Epithelial cell of prostate (primary cell): ENCODE measurements at places on chromosomes 12 and 14.
A peak's percentile ranks its signal among the peaks of the same experiment; 100 is the strongest.

DNA sequence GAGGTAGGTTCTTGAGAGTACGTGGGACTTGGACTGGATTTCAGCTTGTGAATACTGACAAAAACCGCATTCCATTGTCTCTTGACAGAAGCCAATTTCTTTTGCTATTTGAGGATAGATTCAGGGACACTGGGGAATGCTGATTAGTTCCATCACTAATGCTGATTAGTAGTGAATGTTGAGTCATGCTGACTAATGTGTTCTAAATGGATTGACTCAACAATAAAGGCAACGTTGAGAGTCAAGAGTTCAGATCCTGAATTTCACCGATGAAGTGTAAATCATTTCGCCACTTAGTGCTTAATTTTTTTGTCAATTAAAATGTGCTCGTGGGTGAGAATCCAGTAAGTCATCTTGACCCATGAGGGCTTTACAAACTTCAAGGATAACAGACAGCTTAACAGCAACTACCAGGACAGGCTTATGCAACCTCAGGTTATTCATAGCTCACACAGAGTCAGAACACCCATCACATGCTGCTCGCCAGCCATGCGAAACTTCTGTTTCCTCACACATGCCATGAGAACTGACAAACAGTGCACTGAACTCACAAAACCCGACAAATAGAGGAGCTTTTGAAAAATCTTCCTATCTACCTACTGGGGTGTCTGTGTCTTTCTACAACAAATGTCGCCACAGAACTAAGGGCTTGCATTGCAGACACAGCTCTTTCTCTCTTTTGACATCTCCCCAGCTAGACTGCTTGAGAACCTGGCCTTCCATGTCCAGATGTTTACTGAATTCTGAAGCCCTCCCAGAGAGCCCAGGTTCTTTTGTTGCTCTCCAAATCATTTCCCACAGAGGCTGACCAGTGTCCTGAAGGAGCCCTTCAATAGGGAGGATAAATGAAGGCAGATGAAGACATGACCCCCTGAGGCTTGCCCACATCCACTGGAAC lies 316.4 kb downstream of the ZFP36L1 start:
- peak; percentile 93 for DNase-seq

DNA sequence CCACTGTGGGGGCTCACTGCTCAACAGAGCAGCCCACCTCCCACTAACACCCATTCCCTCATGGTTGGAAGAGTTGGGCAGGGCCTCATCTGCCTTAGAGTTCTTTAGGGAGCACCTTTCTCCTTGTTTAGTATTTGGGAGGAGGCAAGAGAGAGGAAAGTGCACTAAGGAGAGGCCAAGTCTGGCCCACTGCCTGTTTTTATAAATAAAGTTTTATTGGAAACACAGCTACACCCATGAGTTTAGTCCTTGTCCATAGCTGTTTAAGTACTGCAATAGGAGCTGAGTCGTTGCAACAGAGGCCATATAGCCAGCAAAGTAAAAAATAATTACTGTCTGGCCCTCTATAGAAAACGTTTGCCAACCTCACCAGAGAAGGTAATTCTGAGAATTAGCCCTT lies 63.9 kb downstream of the C14orf132 start:
- DNase-seq = no peak

GRCh38 chr12:125148316-125148715 lies 83.1 kb downstream of the AACS start:
- peak; percentile 72 for DNase-seq

DNA sequence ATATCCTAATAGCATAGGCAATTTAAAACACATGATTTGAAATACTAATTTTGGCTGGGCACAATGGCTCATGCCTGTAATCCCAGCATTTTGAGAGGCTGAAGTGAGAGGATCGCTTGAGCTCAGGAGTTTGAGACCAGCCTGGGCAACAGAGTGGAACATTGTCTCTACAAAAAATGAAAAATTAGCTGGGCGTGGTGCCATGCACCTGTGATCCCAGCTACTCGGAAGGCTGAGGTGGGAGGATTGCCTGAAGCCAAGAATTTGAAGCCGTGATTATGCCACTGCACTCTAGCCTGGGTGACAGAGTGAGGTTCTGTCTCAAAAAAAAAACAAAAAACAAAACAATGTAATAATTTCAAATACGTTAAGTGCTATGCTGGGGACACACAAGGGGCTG lies 83.3 kb downstream of the SSPN start:
- no peak for DNase-seq

DNA sequence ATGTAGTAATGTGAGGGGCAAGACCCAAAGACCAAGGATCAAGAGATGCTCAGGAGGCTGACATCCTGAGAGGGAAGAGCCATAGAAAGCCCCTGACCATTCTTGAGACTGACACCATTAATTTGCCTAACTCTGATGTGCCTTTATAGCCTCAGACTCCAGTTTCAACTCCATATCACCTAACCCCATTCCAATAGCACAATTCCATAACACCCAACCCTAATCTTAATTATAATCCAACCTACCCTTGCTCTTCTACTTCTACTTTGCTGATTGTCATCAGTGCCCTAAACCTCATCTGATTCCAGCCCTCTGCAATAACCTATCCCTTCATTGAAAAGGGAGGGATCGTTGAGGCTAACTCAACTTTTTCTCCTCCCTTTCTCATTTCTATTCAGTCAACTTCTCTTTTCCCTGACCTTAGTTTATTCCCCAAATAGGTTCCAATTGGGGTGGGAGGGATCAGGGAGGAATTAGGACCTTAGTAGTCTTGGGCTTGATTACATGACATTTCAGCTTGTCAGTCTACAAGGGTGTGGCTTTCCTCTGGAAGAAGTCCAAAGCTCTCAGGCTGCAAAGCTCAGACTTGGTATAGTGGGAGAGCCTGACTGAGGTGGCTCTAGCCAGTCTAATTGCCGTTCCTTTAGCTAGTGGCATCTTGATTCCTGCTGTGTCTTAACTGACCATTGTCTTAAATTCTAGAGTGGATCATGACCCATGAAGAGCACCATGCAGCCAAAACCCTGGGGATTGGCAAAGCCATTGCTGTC lies 3.1 kb downstream of the PFKM start:
- no peak for DNase-seq

GRCh38 chr12:27595231-27595642 lies 71.2 kb downstream of the PPFIBP1 start:
- DNase-seq = no peak

GRCh38 chr12:107581619-107582015 lies 104.0 kb upstream of the PWP1 start:
- DNase-seq = no peak

DNA sequence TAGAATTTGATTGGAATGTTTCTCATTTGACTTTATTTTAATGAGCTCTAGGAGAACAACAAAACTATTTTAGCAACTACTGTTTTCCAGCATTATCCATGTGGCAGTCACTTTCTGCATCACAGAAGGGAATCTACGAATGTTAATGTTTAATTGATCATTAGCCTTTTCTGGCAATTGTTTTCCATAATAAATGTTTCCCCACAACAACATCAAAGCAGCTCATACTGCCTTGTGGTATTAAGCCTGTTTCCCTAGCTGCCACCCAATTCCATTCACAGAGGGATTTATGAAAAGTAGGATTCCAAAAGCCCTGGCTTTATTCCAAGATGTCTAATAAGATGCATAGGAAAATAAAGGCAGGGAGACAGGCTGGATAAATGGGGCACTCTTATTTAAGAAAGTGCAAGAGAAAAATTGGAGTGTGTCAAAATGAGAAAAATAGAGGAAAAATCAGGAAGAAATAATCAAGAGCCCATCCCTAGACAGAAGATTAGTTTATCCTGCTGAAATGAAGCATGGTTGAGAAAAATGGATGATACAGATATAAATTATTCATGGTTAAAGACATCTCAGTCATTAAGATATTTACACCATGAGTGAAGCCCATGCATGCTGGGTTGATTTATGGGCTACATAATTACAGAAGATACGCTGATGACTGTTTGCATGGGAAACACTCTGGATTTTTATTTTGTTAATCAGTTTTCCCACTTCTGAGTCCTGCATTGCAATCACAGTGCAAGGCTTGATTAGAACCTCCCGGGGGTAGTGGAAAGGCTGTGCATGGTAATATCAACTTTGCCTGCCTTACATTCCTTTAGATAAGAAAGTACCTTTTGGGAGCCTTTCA lies 180.3 kb downstream of the HELB start:
- DNase-seq = no peak

- DNase-seq = no peak
These were observed 235.5 kb upstream of the TBX3 start for GRCh38 chr12:114919479-114919878.

DNA sequence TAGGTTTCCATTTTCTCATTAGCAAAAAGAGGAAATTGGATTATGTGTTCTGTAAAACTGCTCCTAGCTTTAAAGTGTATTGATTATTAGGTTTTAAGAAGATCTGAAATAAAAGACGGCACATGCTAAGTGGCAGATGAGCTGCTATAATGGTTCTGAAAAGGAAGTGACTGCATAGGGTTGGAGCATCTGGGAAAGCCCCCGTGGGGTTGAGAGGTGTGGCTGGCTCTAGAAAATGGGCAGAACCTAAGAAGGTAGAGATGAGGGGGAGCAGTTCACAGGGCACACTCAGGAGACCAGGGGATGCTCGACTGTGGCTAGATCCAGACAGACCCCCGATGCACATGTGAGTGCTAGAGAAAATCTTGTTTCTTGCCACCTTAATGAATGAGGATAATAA lies 1.9 kb downstream of the IFNG-AS1 start:
- no peak for DNase-seq

- DNase-seq = peak; percentile 84
These were observed 31.5 kb downstream of the EPS8 start for GRCh38 chr12:15757553-15758255.

DNA sequence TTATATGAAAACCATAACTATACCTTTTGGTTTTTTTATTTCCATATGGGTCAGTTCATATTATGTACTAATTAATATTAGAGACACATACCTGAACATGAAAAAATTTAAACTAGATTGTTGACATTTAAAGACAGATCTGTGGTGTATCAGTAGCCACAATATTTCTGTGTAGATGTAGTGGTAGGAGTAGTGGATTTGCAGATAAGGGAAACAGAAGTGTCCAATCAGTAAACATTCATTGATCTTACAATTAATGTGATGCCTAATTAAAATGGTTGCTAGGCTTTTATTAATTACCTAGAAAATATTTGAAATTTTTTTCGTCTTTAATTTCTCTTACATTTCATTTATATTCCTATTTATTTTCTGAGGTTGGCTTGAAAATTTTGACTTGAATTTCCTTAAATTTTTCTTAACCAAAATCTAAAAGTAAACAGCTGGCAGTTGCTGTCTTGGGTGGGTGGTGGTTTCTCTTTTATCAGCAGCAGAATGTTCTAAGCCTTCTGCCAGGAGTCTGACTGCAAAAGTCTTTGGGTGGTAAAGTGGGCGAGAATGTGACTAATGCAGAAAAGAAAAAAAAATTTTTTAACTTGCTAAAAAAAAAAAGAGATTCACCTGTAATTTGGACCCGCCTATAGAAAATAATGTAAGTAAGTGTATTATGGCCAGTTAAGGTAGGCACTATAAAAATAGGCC lies 2.4 kb downstream of the FGFR1OP2 start:
- DNase-seq = no peak

GRCh38 chr12:49832836-49833421 lies 4.7 kb upstream of the NCKAP5L start:
- no peak for DNase-seq

DNA sequence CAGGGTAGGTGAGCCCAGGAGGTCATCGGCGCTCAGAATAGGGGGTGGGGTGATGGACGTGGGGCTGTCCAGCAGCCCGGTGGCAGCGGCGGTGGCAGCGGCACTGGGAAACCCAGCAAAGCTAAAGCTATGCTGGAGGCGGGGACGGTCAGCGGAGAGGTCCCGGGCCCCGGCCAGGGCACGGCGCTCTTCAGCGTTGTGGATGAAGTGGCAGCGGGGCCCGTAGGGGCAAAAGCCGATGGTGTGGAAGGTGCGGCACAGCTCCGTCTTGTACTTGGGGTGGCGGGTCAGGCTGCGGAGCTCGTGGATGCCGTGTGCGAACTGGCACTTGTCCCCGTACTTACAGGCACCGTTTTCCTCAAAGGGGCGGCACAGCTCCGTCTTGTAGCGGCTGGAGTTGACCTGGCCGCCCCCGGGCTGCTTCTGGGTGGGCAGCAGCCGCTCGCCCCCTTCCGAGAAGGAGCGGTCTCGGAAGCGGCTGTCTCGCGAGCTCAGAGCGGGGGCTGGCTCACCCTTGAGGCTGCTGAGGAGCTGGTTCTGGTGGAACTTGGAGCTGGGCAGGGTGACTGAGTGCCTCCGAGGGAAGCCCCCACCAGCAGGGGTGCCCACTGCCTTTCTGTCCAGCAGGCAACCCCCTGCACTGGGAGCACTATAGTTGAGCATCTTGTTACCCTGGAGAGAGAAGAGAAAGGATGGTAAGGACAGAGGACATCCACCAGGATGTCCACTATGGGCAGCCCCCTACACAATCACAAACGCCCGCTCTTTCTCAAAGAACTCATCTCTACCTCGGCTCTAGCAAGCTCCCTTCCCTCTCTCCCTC lies 2.8 kb downstream of the ZFP36L1 start:
- no peak for DNase-seq

- no peak for DNase-seq
These were observed 444.3 kb downstream of the NELL2 start for GRCh38 chr12:44431647-44432343.

- DNase-seq = no peak
These were observed 714 bp upstream of the PSMC6 start for GRCh38 chr14:52706286-52706685.

DNA sequence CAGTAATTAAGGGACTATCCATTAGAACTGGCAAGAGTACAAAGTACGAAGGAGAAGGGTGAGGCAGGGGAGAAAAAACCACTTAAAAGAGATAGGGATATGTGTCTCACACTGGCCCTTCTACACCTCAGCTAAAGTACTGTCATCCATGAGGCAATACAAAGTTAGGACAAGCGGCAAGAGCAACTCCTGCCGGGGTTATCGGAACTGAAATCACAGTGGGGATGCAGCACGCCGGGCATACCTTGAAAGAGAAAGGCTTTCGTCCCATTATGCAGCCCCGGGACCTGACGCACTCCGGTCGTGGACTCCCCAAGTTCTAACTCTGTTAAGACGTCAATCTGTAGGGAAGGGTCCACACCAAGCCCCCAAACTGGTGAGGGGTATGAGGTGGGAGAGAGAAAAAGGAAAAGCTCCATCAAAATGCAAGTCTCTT lies 1.1 kb downstream of the NELL2 start:
- no peak for DNase-seq

GRCh38 chr12:109222496-109222895 lies 86.6 kb downstream of the FOXN4 start:
- no peak for DNase-seq

DNA sequence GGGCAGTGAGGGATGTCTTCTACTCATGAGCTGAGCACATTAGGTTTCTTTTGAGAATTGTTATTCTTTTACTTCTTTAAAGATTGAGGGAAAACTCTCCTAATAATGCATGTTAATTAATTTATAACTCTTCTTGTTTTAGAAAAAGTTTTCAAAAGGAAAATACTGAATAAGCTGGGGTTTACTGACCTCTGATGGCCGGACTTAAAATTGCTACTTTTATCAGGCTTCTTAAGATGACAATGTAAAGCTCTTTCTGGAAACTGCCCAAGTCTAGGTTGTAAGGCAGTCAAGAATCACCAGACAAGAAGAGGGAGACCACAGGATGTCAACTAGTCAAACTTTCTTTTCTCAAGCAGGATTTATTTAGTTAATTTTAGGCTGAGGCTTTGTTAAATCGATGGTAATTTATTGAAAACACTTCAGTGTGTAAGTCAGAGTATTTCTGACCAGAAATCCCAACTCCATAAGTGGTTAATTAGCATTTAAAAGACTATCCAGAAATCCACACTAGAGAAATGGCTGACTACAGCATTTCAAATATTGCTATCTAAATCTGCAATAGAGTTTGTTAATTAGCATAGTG lies 82.1 kb downstream of the AVPR1A start:
- DNase-seq = peak; percentile 12
